ENCODE measurements at places on chromosomes 1 and 21.

GRCh38 chr1:43344267-43344850 lies 6.7 kb downstream of the MPL start:
- DNase-seq: no peak

- DNase-seq: no peak
These were observed 23.3 kb downstream of the SLC44A3 start for GRCh38 chr1:94843430-94843829.

DNA sequence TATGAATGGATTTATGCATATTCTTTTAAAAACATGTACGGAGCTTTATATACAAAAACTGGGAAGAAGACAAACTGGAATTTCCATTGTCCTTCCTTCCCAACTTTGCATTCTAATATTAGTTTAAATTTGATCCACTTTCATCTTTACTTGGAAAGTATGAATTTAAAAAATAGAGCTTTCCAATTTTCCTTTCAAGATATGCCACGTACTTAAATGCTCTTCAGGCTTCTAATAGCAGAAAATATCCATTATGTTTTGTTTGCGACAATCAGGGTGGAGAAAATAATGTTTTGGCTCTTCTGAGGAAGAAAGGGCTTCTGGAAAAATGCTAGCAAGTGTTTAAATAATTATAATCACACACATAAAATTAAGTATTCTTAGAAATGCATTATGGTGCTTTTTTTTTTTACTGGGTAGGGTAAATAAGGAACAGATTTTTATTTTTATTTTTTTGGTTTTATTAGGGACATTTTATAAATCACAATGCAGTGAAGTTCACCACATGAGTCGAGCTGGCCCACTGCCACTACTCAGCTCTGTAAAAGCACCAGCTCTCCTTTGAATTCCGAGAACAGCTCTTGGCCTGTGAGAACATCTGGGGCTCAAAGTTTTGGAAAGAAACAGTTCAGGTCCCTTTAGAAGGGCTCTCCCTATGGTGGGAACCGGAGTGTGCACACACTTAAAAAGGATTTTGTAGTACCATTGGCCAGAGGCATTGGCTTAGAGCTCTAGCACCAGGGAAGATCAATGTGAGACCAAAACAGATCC lies 287.4 kb upstream of the LYPLAL1 start:
- DNase-seq: no peak

DNA sequence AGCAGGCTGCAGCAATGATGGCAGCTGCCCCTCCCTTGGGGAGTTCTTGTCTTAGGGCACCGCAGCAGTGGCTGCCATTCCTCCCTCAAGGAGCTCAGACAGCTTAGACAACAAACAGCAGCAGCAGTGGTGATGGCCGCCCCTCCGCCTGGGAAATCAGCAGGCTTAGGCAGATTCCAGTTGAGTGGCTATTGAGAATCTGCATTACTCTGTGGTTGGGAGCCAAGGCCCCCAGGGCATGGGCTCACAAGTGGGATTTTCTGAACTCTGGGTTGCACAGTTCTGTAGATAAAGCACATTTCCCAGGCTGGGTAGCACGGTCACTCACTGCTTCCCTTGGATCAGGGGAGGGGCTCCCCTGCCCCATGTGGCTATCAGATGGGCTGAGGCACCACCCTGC lies 1280.7 kb upstream of the TMPRSS15 start:
- no peak for DNase-seq

DNA sequence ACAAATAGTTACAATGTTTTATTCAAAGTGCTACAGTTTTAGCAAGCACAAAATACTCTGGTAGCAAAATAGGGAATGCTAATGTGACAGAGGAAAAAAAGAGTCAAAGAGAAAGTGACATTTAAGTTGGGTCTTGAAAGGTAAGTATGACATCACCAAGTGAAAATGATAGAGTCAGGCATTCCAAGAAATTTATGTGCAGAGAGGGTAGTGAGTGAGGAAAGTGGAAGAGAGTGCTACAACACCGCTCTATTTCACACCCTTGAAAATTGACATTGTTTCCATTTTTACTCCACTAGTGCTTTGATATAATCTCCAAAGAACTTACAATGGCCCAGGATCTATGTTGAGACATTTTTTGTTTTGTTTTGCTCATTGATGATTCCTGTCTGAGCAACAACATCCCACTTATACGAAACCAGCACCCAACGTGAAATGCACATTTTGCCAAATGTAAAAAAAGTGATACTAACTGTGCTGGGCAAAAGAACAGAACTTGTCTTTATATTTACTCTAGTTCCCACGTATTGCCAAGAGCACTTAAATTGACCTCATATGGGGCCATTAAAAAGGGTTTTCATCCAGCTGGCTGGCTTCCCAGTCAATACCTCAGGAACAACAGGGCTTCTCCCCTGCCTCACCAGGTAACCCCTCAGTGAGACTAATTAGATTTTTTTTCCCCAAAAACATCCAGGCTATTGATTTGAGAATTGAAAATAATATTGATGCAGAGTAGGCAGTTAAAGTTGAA lies 206.3 kb upstream of the NR5A2 start:
- no peak for DNase-seq

DNA sequence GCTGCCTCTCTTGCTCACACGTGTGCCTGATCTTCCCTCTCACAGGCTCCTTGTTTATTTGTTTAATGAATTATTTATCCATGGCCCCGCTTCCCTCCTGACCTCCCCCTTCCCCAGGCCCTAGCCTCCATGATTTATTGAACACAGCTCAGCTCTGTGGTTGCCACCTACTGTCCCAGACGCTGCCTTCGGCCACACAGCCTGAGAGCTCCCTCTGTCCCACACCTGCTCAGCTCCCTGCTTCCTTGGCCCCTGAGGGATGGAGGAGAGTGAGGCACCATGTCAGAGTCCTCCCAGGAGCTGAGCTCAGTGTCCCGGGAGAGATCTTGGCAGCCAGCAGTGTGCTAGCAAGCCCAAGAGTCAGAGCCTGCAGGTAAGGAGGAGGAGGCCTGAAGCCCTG lies 3.1 kb upstream of the EFNA3 start:
- DNase-seq: no peak

- DNase-seq: no peak
These were observed 28.5 kb downstream of the KCND3 start for GRCh38 chr1:111961016-111961415.

Measured in astrocyte of the cerebellum (primary cell).